ENCODE measurements at places on chromosomes 1 and 21.

DNA sequence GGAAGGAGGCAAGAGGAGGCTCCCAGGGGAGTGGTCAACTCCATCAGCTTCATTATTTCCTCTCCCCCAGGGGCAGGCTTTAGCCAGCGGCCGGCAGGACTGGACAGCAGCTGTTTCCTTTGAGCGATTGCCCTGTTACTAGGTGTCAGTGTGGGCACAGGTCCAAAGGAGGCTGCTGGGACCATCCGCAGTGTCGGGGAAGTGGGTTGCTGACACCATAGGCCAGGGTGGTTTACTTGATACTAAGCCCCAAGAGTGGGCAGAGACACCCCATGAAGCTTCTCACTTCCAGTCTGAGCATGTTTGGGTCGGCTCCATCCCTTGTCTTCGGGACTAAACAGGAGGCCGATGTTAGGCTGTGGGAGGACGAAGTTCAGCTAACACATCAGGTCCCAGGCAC is 63.6 kb downstream of the KAZN start:
- no peak for DNase-seq

DNA sequence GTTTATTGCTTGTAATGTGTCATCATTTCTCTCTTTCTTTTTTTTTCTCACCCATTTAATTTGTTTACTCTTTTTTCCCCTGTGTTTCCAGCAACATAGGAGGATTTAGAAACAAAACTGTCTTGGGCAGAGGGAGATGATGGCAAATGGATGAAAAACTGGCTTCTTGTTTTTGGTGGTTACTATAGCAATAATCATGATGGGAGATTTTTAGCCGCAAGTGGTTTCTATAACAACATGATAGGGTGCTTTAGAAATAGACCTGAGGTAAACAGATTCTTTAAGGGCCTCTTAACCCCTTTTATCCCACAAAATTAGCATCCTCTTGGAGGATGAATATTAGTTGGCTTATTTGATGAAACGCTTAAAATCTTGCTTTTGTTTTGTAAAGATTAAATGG is 51.6 kb downstream of the CRB1 start:
- DNase-seq, result no peak

- peak; percentile 92 for DNase-seq
These were observed 10.6 kb upstream of the LRRC39 start for GRCh38 chr1:100188617-100189016.

DNA sequence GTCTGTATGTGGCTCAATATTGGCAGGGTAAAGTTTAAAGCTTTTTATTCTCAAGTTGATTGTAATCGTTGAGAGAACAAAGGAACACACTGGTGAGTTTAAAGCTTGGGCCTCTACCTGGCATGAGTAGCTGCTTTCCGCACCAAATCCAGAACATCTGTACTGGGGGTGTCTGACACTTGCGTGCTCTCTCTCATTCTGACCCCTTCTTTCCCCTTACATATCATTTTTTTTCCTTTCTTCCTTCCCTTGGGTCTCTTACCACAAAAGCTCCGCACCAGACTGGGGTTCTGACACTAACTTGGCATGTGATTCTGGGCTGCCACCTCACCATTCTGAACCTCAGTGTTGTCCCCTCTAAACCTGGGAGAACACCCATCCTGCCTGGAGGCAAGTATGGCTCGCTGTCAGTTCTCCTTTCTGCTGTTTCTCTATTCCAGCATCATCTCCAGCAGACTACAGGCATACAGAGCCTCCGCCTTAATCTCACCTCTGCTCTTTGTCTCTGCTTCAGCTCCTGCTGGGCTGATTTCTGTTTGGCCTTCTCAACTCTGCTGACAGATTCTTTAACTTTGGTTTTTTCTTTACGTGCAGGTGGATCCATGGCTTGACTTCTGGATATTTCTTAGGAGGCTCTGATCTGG is 859 bp upstream of the ERMAP start:
- DNase-seq, result no peak

DNA sequence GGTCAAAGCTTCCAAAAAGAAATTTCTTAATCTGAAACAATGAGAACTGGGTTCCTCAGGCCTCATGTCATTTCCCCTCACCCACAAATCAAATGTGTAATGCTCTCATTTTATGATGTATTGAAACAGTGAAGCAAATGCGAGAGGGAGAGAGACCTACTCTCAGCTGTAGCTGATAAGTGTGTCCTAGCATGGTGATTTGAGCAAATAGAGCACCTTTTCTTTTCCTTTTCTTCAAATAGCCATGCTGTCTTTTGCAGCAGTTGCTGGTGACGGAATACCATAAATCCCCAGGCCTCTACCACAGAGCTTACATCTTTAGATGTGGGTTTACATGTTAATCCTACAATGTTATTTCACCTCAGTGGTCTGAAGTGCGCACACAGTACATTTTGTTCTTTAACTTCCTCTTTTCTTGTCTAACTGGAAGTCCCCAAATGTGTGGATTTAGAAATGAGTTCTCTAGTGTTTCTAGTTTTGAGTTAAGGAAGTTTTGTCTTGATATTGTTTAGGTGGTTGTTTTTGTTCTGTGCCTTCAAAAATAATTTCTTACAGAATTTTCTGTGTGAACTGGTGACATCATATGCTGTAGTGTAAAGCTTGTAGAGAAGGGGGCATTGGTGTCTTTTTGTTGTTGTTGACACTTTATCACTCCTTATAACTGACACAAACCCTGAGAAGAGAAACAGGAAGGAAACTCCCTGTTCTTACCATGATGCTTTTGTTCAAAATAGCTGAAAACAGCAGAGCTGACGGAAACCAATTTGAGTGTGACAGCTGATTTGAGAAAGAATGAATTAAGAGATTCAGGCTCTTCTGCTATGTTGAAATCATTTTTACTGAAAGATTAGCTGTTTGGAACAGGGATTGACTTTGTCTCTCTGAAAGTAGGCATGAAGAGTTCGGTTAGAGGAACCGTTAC is 12.2 kb downstream of the SMAP2 start:
- DNase-seq, result no peak

DNA sequence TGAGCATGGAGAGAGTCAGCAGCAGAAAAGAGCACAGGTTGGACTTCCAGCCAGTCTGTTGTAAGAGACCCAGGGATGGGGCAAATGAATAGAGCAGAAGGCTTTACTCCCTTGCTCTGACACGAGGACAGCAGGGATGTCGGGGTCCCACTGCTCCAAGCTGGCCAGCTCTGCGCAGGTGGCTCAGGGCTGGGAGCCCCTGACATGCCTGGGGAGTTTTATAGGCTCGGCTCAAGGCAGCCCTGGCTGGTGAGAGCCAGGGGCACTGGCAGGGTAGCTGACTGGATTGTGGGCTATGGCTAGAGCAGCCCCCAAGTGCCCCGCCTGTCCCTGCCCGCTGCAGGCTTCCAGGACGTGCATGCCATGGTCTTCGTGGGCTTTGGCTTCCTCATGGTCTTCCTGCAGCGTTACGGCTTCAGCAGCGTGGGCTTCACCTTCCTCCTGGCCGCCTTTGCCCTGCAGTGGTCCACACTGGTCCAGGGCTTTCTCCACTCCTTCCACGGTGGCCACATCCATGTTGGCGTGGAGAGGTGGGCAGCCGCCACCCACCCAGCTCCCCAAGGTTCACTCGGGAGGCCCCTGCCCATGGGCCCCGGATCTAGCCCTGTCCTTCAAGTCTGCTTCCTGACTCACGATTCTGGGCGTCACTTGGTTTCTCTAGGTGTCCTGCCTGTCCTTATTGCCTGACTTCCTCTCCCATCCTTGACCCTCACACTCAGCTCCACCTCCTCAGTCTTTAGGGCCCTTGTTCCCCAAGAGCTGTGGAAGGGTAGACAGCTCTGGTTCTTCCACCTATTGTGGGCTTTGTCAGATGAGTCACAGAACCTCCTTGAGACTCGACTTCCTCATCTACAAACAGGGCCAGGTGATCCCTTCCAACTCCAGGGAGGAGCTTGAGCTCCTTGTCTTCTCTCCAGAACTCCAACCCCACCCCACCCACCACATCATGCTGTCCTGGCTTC is 8.2 kb downstream of the RHBG start:
- DNase-seq, result no peak

- DNase-seq, result no peak
These were observed 20.4 kb downstream of the SLC25A33 start for GRCh38 chr1:9559673-9560072.

DNA sequence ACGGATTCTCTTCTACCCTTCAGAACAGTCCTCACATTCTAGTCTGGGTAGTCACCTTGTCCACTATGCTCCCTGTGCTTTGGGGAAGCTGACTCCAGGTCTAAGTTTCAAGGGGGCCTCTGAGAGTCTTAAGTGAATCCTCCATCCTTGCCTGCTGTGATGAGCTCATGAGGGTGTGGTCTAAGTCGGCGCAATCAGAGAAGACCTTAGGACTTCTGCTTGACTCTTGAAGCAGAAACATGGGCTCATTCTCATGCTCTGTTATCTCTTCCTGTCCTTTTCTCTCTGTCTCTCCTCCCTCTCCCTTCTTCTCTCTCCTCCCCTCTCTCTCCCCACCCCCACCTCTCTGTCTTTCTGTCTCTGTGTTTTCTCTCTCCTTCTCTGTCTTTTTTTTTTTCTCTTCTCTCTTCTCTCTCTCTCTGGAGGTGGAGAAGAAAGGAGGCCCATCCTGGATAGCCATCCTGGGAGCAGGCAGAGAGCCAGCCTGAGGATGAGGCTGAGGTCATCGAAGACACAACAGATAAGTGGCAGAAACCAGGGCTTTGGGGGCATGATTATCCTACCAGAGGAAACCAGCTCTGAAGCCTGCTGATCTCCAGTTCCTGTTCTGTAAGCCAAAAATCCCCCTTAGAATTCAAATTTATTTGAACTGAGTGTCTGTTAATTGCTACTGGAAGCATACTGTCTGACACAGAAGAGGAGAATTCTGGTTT is 245.6 kb downstream of the SIPA1L2 start:
- DNase-seq, result no peak

GRCh38 chr1:248686815-248687214 is 15.8 kb downstream of the OR14I1 start:
- no peak for DNase-seq

- DNase-seq, result no peak
These were observed 20.1 kb downstream of the CBR1 start for GRCh38 chr21:36089946-36090345.

GRCh38 chr1:18411820-18412641 is 68.7 kb upstream of the KLHDC7A start:
- no peak for DNase-seq

GRCh38 chr1:208291923-208292711 is 47.9 kb upstream of the PLXNA2 start:
- peak; percentile 8 for DNase-seq

DNA sequence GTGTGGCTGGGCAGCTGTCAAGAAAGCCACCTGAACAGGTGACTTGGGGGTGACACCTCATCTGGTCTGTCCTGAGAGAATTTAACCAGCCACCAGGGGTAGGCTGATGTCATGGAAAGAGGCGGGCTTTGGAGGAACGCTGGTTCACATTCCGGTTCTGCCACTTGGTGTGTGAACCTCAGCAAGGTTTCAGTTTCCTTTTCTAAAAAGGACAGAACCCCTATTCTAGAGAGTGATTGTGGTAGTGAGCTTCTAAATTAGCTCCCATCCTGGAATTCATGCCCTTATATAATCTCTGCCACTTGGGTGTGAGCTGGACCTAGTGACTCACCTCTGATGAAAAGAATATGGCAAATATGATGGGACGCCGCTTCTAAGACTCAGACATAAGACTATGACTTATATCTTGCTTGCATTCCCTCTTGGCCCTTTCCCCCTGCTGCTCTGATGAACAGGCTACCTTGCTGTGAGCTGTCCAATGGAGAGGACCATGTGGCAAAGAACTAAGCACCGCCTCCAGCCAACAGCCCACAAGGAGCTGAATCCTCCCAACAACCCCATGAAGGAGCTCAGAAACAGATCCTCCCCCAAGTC is 332.1 kb downstream of the RRAGC start:
- DNase-seq, result no peak

GRCh38 chr1:97780884-97781283 is 139.9 kb downstream of the DPYD start:
- no peak for DNase-seq

DNA sequence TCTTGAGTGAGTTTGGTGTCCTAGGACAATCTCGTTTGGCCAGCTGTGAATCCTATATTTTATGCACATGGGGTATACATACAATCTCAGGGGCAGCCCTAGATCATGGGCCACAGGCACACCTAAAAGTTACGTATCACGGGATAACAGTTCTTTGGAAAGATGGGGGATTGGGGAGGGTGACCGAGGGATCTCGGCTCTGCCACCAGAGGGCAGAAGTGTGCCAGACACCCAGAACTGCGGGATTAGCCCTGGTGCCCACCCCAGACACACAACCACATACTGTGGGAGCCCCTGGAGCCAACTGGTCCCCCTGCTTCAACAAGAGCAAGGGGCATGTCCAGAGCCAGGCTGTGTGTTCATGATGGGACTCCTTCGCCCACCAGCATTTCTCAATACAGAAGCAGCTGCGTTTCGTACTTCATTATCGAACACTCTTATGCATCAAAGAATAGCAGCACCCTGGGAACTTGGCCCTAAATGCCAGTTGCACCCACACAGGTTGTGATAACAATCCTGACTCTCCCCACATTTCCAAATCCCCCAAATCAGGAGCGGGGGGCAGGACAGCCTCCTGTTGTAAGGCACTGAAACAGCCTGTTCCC is 37.4 kb downstream of the TMCO4 start:
- no peak for DNase-seq

DNA sequence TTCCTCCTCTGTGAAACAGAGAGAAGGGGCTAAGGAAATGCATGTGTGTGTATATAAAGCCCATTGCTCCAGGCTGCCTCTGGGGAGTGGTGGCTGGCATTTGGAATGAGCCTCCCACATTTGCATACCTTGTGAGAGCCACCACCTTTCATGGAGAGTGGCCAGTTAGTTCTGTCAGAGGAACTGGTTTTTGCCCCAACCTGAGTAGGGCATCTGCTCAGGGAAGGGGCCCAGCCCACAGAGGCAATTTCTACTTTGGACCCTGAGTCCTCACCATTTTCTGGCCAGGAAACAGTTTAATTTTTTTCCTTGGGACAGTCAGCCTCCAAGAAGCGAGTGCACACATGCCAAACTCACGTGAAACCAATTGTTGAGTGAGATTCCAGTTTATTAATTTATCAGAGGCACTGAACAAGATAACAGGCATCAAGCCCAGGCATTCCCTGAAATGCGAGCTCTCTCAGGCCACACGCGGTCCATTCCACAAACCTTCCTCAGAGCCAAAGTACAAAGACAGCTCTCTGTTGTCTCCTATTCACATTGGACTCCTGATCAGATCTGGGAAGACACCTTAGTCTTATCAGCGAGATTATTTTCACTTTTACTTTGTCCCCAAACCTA is 1.0 kb upstream of the SLC6A9 start:
- DNase-seq, result no peak

DNA sequence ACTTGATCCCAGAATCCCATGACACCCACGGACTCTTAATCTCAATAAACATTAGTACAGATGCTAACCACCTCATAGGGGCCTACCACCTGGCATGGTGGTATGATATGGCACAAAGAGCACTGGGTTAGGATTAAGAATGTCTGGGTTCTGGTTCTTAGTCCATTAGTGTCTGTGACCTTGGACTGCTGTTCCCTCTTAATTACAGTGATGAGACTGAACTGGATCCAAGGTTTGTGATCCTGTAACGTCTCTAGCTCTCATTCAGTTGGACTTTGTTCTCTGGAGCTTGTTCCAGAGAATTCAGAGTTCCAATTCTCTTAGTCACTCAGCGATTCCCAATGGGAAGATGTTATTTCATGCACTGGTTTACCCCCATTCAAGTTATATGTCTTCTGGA is 23.6 kb upstream of the PIGC start:
- no peak for DNase-seq

All from AG10803 (cell line).